ENCODE measurements at places on chromosomes 6 and 20. TPM values are rescaled to one million over a fixed set of nuclear protein-coding genes. Genes with fewer than 3 reads are reported as not detected.

Gene POLH
- total RNA-seq = 4.6 TPM

Gene TDRD6
- 0.24 TPM for total RNA-seq

Gene C20orf204
- total RNA-seq = 1.1 TPM

Gene ECI2
- total RNA-seq = 76.2 TPM

Gene SLC35B3
- 13.7 TPM for total RNA-seq

Gene BCAS1
- 0.92 TPM for total RNA-seq

Gene LINC00237
- total RNA-seq = 0.72 TPM

Gene LHFPL5
- total RNA-seq = not detected

DNA sequence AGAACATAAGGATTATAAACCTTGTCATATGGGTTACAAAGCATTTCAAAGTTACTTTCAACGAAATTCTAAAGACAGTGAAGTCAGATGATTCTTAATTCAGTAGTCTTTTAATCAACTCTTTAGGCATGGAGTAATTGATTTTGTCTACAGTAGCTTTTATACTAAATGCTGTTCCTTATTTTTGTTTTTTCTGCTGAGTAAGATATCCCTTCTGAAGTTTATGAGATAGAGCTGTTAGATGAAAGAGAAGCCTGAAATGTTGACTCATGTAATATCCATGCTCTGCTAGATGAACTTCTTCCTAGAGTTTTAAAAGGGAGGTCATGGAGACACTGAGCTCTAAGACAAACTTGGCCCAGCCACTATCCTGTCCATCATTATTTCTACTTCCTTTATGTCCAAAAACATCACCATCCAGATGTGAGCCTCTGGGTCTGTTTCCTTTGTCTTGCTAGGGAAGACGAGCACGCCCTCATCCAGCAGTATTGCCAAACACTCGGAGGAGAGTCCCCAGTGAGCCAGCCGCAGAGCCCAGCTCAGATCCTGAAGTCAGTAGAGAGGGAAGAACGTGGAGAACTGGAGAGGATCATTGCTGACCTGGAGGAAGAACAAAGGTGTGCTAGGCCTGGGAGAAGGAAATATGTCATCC, 550.3 kb downstream of the UTRN start:
- no peak overlapping the region for H3K27ac ChIP-seq
- H3K36me3 ChIP-seq = no peaks in the 10 kb centered on the region
- DNase-seq = no peak
- H3K4me3 ChIP-seq = no peak overlapping the region
- no peaks in the 10 kb centered on the region for H3K4me1 ChIP-seq

GRCh38 chr6:7697820-7698623, 27.9 kb upstream of the BMP6 start:
- no peak overlapping the region for H3K4me3 ChIP-seq
- no peak overlapping the region for H3K27ac ChIP-seq
- H3K4me1 ChIP-seq = peaks cover 3% of the 10 kb centered on the region

GRCh38 chr6:48229841-48230240, 118.8 kb upstream of the PTCHD4 start:
- no peaks in the 10 kb centered on the region for H3K4me1 ChIP-seq
- no peak for DNase-seq
- no peak overlapping the region for H3K27ac ChIP-seq

- no peaks in the 10 kb centered on the region for H3K27me3 ChIP-seq
- peaks cover 2% of the 10 kb centered on the region for H3K4me1 ChIP-seq
- H3K36me3 ChIP-seq = no peaks in the 10 kb centered on the region
- H3K27ac ChIP-seq = no peak overlapping the region
- H3K4me3 ChIP-seq = no peak overlapping the region
- DNase-seq = no peak
Observed at GRCh38 chr6:77318256-77318655, 145.0 kb downstream of the HTR1B start.

DNA sequence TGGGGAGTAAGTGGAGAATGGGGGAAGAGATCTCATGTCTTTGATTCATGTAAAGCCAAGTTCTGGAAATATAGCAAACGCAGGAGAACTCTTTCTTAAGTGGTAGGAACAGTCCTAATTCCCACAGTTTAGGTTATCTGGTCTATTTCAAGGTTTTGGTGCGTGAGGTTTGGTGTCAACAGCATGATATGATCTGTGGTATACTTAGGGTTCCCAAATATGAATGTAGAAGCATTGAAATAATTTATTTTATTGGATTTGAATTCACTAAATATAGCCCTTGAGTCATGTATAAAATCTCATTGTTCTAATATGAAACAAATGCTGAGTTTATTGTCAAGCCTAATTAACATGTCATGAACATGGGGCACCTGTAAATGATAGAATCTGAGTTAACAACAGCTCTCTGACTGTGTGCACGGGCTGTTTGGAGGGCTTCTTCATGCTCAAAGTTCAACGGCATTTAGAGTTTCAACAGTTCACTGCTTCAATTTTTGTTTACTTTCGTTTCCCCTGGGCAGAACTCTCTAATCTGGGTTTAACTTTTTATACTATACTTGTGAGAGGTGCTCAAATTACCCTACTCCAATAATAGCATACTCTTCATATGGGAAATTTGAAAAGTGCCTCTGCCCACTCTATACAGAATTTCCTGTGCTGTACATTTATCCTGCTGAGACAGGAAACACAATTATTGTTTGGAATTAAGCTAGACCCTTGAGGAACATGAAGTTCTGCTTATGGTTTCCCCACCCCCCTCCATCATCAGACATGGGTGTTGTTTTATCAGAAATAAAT, 236.3 kb upstream of the ZNF217 start:
- no peaks in the 10 kb centered on the region for H3K36me3 ChIP-seq
- no peaks in the 10 kb centered on the region for H3K27me3 ChIP-seq
- H3K4me1 ChIP-seq = peaks cover 4% of the 10 kb centered on the region
- peak overlapping the region; percentile 76 for H3K27ac ChIP-seq
- peak overlapping the region; percentile 17 for H3K4me3 ChIP-seq

DNA sequence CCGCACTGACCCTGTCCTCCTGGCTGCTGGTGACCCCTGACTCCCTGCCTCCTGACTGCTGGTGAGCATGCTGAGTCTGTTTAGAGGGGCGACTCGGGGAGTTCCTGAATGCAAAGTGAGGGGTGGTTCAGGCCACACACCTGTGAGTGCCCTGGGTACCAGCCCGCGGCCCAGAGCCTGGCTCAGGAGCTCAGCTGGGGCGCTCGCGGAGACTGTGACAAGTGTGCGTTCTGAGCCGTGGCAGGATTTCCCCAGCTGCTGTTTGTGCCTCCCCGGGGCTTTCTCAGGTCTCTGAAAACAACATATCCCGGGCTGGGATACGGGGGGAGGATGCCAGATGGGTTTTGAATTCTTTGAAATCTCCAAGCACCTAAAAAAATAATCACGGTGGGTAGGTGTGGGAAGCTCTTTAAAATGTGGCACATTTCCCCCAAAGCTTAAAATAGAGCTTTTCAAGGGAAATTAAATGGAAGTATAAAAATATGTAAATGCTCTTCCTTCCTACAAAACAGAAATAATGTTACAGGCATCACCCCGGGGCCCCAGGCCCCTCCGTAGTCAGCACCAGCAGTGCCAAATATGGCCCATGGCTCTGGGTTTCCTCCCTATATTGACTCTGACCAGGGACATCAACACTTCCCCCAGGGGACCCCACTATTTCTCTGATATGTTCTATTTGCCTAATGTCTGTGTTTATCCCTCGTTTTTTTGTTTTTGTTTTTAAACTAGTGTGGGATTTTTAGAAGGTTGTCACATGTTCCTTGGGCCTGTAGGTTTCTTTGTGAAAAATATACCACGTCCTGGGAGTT, 49.9 kb upstream of the TAGAP start:
- H3K36me3 ChIP-seq = no peaks in the 10 kb centered on the region
- no peak for DNase-seq
- no peaks in the 10 kb centered on the region for H3K27me3 ChIP-seq
- H3K4me1 ChIP-seq = no peaks in the 10 kb centered on the region

GRCh38 chr20:1199212-1199873, 3.9 kb upstream of the C20orf202 start:
- H3K27me3 ChIP-seq = no peaks in the 10 kb centered on the region
- no peak for DNase-seq
- H3K4me1 ChIP-seq = no peaks in the 10 kb centered on the region
- no peak overlapping the region for H3K27ac ChIP-seq
- H3K4me3 ChIP-seq = no peak overlapping the region

GRCh38 chr6:4439159-4439558, 303.8 kb upstream of the ECI2 start:
- H3K27ac ChIP-seq = no peak overlapping the region
- H3K4me1 ChIP-seq = no peaks in the 10 kb centered on the region
- H3K27me3 ChIP-seq = no peaks in the 10 kb centered on the region

DNA sequence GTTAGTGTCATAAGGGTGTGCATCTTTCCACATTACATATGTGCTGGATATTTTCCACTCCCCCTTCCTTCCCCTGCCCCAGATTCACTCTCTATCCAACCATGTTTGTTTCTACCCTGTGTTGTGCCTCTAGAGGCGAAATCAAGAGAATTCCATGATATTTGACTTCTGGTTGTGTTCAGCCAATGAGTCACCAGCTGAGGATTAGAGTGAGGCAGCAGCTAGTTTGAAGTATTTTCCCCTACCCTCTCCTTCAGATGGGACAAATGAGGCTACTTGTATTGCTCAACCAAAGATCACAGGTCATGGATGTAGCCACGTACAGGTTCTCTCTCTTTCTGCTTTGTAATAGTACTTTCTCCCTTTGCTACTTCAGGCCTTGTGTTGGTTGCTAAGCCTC, 24.5 kb upstream of the OR2J2 start:
- no peak for DNase-seq
- no peak overlapping the region for H3K4me3 ChIP-seq
- H3K4me1 ChIP-seq = no peaks in the 10 kb centered on the region
- no peak overlapping the region for H3K27ac ChIP-seq
- H3K27me3 ChIP-seq = no peaks in the 10 kb centered on the region

DNA sequence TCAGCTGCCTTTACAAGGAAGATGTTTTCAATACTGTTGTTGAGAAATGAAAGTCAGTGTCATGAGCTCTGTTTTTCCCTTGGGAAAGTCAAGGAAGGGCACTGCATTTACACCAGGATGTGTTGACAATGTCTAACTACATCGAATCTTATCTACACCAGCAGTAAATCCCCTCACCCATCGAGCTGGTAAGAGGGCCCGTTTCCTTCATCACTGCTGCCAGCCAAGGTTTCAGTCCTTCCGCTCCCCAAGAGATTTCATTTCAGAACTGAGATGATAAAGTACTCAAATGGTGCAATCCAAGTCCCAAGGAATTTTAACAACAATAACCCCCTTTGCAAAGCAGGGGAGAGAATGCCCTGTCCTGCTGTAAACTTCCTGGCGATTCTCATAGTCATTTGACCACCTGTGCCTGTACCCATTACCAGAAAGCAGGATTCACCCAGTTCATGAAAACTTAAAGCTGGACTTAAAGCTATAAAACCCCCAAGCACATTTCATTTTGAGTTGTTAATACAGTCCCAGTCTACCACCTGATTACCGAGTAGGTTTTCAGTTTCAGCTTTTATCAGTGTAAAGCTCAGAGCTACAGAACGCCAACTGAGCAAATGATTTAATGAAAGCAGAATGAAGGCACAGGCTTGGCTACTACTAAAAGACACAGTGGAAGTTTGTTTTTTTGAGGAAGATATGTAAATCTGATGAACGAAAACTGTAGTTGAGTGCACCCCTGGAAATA, 122.5 kb upstream of the TAB2 start:
- H3K27me3 ChIP-seq = no peaks in the 10 kb centered on the region
- H3K4me3 ChIP-seq = no peak overlapping the region
- no peaks in the 10 kb centered on the region for H3K36me3 ChIP-seq
- H3K27ac ChIP-seq = no peak overlapping the region
- H3K4me1 ChIP-seq = peaks cover 5% of the 10 kb centered on the region
- no peak for DNase-seq

GRCh38 chr6:31350196-31351032, 6.6 kb downstream of the HLA-B start:
- no peak overlapping the region for H3K4me3 ChIP-seq
- no peaks in the 10 kb centered on the region for H3K27me3 ChIP-seq
- DNase-seq = no peak
- H3K36me3 ChIP-seq = no peaks in the 10 kb centered on the region

DNA sequence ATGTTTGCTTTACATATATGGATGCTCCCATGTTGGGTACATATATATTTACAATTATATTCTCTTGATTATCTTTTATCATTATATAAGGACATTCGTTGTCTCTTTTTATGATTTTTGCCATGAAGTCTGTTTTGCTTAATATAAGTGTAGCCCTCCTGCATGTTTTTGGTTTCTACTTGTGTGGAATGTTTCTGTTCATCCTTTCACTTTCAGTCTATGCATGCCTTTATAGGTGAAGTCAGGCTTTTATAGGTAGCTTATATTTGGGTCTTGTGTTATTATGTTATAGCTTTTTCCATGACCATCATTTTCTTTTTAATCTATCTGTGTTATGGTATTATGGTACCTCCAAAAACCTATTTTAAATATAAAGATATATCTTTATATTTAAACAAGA, 612.5 kb upstream of the HS3ST5 start:
- H3K4me3 ChIP-seq = no peak overlapping the region
- H3K36me3 ChIP-seq = no peaks in the 10 kb centered on the region
- DNase-seq = no peak
- H3K27me3 ChIP-seq = no peaks in the 10 kb centered on the region

GRCh38 chr20:22404419-22405170, 179.8 kb downstream of the FOXA2 start:
- peaks cover 2% of the 10 kb centered on the region for H3K4me1 ChIP-seq
- H3K27ac ChIP-seq = no peak overlapping the region
- no peaks in the 10 kb centered on the region for H3K36me3 ChIP-seq

DNA sequence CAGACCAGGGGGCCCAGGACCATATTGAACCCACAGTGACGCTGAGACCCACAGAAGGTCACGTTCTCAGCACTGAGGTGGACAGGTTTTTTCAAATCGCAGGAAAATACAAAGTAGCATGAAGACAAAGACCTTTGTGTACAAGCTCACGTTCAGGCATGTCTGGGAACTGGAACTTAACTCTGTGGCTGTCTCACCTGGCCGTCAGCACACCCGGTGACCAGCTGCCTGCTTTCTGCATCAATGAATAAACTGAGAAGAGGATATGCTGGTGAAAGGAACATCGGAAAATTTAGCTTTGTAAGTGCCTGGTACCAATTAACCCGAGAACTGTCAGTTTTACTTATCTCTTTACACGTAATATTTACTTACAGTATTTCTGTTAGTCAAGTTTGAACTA, 36.5 kb downstream of the WDR27 start:
- no peak for DNase-seq
- H3K27me3 ChIP-seq = no peaks in the 10 kb centered on the region
- H3K4me3 ChIP-seq = no peak overlapping the region
- H3K36me3 ChIP-seq = no peaks in the 10 kb centered on the region
- no peak overlapping the region for H3K27ac ChIP-seq

DNA sequence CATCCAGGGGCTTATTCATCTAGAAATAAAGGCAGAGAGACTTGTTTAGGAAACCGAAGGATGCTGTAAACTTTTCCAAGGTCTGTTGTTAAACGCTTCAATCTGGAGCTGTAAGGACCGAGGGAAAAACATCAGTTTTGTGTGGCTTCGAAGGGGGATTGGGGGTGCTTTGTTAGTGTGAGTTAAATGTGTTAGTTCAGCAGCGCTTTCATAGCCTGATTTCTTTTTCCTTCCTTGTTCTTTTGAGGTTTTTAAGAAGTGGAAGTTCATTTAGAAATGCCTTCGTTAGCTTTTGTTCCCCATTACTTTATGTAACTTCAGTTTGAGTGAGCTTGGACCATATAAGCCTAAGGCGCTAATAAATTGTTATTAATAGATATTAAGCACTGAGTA, 1.5 kb downstream of the ANKS1A start:
- no peak for DNase-seq
- no peak overlapping the region for H3K27ac ChIP-seq
- H3K36me3 ChIP-seq = no peaks in the 10 kb centered on the region
- H3K4me3 ChIP-seq = peak overlapping the region; percentile 88

GRCh38 chr6:161701056-161701455, 427.2 kb upstream of the AGPAT4 start:
- DNase-seq = no peak
- no peaks in the 10 kb centered on the region for H3K27me3 ChIP-seq
- H3K4me3 ChIP-seq = no peak overlapping the region
- no peak overlapping the region for H3K27ac ChIP-seq
- no peaks in the 10 kb centered on the region for H3K36me3 ChIP-seq
- no peaks in the 10 kb centered on the region for H3K4me1 ChIP-seq
